Urothelium cell line (cell line): ENCODE measurements at places on chromosomes 6 and 20.

GRCh38 chr6:16179970-16180431, 51.1 kb downstream of the MYLIP start:
- no peak for DNase-seq

GRCh38 chr6:108383981-108384380, 89.1 kb downstream of the AFG1L start:
- no peak for DNase-seq

GRCh38 chr6:101907356-101908217, 514.1 kb downstream of the GRIK2 start:
- DNase-seq, result no peak

DNA sequence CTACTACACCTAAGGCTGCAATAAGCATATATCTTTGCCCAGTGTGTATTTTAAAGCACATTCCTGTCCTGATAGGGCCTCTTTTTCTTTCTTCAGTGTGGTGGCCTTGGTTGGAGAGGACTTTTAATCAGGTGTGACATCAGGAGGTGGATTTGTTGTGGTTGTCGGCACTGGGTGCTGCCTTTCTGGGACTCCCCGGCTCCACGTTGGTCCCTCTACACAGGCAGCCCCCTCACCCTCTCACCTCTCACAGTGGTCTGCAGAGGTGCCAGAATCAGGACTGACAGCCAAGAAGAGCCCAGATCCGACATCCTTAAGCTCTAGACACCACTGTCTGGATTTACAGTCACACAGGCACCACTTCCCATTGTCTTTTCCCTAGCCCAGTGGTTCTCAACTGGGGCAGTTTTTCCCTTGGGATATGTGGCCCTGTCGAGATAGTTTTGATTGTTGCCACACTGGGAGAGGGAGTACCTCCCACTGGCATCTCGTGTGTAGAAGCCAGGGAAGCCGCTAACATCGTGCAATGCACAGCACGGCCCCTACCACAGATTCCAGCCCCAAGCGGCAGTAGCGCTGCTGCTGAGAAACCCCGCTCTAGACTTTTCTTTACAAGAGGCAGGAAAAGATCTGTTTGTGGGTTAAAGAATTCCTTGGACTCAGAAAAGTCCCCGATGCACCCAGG, 314.1 kb downstream of the QKI start:
- no peak for DNase-seq

GRCh38 chr20:37714978-37715672, 21.3 kb downstream of the CTNNBL1 start:
- no peak for DNase-seq

- no peak for DNase-seq
These were observed 57.9 kb upstream of the AKAP12 start for GRCh38 chr6:151181706-151182363.
